ENCODE measurements at places on chromosomes 12 and 14.

DNA sequence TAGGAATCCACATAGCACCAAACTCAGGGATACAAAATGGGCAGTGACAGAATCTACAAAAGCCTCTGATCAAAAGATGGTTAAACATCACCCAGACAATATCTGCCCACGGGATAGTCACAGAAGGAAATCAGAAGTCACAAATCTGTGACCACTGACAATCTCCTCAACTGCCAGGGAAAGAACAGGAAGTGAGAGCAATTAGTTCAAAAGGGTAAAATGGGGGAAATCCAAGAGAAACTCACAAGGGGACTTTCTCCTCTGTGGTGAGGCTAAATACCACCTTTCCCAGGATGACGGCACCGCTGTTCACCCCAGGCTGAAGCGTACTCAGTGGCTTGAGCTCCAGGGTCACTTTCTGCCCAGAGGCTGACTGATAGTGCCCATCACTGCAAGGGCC lies 10.7 kb downstream of the TTC5 start:
- no peak for DNase-seq

DNA sequence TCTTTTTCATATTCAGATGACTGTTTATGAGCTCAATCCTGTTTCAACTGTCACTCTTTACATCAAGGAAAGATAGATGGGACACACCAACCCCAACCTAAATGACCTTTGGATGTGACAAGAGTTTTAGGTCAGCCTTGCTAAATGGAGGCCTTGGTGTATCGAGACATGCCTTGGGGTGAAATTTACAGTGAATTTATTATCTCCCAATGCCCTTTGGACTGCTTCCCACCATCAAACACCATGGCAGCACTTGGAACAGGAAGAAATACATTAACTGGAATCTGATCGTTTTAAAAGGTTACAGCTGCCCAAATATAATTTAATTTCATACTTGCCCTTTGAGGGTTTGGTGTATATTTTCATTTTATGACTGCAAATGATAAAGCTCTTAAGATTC lies 327.6 kb downstream of the SOX5 start:
- no peak for DNase-seq

DNA sequence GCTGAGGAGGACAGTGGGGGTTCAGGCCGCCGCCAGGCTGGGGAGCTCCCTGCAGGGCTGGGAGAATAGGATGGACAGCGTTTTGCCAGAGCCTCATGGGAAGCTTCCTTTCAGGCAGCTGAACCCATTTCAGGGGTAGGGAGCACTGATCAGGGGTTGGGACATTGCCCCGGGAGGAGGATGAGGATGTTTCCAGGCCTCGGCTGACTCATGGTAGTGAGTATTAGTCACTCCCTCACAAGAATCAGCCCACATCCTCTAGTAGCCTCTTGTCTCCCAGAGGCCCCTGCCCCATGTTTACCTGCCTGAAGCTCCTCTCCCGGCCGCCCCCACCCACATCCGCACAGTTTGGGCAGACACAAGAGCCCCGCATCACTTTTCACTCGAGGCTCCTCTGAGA lies 89.8 kb downstream of the ZFP36L1 start:
- no peak for DNase-seq

GRCh38 chr12:28936221-28936620 lies 212.9 kb upstream of the FAR2 start:
- DNase-seq: no peak

DNA sequence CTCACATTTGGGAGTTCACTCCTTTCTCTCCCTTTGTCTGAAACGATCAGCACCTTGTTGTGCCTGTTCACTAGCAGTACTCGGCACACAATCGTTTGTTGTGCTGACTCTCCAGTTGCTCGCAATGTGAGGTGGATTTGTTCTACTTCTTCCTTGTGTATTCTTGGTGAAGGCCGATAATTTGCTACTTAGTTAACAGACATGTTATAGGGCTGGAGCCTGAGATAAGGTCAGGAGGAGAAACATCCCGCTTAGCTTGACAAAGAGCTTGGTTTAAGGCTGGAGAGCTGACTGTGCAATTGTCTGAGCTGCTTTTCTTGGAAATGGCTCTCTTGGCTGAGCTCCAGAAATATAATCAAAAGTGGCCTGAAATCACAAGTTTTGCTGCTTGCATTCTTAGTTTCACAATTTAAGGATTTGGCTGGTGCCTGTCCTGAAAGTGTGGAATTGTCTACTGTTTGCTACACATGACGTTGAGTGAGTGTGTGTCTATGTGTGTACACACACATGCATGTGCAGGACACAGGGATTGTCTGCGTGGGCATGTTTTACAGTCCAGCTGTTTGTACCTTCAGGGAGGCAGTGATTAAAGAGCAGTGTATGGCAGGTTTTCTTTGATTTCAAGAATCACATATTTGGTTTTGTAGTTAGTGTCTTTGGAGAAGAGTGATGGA lies 77.7 kb downstream of the ARF6 start:
- no peak for DNase-seq

GRCh38 chr12:3602488-3602887 lies 111.5 kb downstream of the PRMT8 start:
- DNase-seq: no peak

GRCh38 chr12:65875640-65876071 lies 51.4 kb downstream of the HMGA2 start:
- DNase-seq: no peak

DNA sequence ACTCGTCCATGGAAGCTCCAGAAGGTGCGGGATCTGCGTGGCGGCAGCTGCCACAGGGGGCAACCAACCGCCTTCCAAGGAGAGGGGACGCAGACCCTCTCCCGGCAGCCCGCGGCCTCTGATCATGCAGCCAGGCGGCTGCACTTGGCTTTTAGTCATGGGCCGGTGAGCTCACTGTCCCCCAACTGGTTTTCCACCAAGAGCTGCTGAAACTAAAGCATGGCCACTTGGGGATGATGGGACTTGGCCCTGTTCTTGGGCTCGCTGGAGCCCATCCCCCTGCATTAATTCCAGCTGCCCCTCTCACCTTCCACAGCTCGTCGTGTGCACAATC lies 39.1 kb downstream of the CCDC85C start:
- no peak for DNase-seq

- DNase-seq: no peak
These were observed 798.5 kb downstream of the DIO2 start for GRCh38 chr14:79412822-79413221.

- DNase-seq: no peak
These were observed 132.0 kb upstream of the NOVA1 start for GRCh38 chr14:26729851-26730250.

- no peak for DNase-seq
These were observed 54.5 kb downstream of the CRACR2A start for GRCh38 chr12:3698218-3698974.

- DNase-seq: no peak
These were observed 26.1 kb downstream of the JDP2 start for GRCh38 chr14:75453817-75454434.

- no peak for DNase-seq
These were observed 78.0 kb upstream of the TMTC2 start for GRCh38 chr12:82608706-82609105.

DNA sequence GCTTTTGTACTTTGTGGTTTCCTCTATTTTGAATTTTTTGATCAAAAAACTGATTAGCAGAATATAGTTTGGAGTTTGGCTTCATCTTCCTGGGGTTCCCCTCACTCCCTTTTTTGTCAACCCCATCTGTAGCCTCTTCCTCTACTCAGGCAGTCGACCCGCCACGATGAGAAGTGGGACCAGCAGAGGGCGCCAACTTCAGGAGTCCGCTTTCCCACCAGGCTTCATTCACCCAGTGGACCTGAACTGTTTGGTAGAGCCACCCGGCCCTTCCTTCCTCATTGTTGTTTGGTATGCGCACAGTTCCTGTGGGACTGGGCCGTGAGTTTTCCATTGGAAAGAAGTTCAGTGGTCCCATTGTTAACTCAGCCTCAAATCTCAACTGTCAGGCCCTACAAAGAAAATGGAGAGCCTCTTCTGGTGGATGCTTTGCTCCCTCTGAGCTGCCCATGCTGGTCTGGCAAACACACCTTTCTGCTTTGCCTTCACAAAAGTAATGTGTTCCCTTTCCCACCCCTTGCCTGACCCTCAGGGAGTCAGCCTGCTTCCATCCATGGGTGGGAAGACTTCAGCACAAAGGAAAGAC lies 21.7 kb downstream of the TMBIM6 start:
- peak; percentile 53 for DNase-seq

- no peak for DNase-seq
These were observed 27.0 kb downstream of the SINHCAF start for GRCh38 chr12:31298922-31299321.

GRCh38 chr12:105968025-105968424 lies 170.7 kb downstream of the NUAK1 start:
- no peak for DNase-seq

- no peak for DNase-seq
These were observed 8.8 kb downstream of the RASSF3 start for GRCh38 chr12:64618953-64619590.

GRCh38 chr12:127334365-127334764 lies 932.6 kb upstream of the TMEM132C start:
- DNase-seq: no peak

DNA sequence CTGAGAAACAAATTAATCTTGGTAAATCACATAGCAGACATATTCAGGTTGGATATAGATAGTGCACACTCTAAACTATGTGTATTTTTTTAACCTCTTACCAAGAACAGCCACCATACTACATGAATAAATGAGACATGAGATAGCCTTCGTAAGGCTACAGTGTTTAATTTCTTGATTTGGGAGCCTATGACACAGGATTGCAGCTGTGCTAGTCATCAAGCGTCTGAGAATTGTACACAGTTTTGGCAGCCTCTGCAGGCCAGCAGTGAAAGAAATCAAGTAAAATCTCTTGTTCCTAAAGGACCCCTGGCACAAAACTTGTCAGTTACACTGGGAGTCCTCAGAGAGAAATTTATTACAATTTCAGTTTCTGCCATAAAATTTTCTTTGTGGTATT lies 236.1 kb downstream of the C12orf50 start:
- no peak for DNase-seq

DNA sequence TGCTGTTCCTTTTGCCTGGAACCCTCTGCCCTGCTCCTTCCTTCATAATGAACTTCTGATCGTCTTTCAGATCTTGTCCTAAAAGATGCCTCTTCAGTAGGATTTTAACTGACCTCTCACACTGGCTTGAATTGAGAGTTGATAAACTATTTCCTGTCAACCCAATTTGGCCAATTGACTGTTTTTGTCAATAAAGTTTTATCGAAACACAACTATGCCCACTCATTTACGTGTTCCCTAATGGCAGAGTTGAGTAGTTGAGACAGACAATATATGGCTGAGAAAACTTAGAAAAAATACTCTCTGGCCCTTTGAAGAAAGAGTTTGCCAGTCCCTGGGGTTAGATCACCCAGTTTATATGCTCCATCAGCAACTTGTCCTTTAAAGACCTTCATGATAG lies 171.7 kb upstream of the TBX3 start:
- DNase-seq: no peak

DNA sequence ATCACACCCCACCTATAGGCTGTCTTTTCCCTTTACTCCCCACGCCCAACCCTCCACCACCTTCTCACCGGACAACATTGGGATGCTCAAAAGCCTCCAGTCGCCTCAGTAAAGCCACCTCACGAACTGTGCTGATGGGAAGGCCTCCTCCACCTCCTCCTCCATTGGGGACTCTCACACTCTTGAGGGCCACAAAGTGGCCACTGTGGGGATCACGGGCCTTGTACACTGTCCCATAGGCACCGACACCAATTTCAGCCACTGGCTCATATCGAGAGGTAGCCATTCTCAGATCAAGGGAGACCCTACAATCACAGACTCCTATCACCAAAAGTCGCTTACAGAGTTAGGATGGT lies 700 bp downstream of the CDK4 start:
- no peak for DNase-seq

DNA sequence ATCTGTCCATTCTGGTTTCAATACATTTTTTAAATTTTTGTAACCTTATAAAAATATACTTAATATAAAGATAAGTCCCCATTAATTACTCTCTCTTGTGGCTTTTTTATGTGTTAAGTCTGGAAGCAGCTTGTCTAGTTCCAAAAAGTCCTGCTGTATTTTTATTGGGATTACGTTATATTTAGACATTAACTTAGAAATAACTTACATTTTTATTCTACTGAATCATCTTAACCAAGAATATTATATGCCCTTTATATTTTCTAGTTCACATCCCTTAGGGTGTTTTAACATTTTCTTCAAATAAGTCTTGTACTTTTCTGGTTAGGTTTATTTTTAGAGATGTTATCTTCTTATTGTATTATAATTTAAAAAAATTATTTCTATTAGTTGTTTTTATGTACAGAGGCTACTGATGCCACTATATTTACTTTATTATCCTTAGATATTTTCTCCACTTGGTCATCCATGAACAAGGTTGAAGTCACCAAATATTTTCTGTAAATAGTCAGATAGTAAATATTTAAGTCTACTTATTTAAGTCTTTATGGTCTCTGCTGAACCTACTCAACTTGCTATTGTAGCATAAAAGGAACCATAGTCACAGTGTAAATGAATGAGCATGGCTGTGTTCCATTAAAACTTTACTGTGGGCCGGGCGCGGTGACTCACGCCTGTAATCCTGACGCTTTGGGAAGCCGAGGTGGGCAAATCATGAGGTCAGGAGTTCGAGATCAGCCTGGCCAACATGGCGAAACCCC lies 132.4 kb upstream of the NEDD1 start:
- DNase-seq: no peak

- DNase-seq: no peak
These were observed 25.8 kb downstream of the DAO start for GRCh38 chr12:108905725-108906124.

DNA sequence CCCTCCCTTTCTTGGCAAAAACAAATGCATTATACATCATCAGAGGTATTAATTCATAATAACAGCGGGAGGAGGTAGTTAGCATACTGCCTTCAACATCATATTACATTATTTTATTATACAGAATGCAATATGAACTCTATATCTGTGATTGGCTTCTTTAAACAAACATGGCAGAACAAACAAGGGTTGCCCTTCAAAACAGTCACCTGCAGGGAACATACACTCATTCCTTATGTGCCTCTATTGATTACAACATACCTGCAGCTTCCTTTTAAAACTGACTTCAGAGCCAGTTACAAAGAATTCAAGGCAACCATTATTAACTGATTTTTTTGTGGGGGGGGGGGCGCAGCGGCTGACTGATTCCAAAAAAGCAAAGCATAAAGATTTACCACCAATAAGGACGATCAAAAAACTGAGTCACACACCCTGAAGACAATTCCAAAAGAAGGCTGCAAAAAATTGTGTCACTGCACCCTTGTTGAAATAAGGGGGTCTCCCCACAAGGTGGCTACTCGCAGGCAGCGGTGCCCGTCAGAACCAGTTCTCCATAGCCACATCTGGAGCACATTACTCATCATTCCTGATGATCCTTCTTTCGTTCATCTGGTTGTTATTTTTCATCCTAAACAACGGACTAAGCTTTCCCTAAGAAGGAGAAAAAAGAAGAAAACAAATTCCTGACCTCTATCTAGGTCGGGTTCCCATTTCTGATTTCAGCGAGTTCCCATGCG lies 51.8 kb downstream of the SMUG1 start:
- no peak for DNase-seq

Data from activated naive CD8-positive, alpha-beta T cell treated with anti-CD3 and anti-CD28 coated beads, Interleukin-2, amount 50 U/mL, for 16 hours (primary cell).